ENCODE measurements at places on chromosomes 5 and 9.

GRCh38 chr9:4362281-4362680, 62.4 kb upstream of the GLIS3 start:
- DNase-seq: no peak

DNA sequence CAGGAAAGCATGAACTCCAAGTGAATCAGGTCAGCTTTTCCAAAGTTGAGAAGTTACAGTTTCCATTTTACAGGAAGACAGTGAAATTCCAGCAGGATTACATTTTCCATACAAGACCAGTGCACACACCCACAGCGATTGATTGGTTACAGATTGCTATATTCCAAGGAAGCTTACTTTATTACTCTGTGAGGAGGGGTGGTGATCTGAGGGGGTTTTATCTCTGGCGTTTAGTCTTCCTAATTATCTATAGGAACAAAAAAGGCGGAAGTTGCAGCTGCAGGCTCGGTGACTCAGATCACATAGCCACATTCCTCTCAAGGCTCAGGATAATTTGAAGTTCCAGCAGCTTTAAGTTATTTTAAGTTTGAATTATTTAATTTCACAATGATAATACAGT, 450.4 kb upstream of the NMUR2 start:
- DNase-seq: no peak

DNA sequence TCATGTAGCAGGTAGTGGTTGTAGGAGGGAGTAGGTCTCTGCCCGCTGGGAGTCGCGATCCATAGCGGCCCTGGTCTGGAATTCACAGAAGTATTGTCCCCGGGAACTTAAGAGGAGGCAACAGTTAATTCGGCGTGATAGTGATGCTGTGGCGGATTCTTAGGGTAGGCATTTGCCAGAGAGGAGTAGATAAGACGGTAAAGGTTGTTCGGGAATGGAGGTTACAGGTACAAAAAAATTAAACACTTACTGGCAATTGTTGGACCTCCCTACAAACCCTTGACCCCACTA, 679 bp downstream of the SMC5 start:
- DNase-seq: no peak

DNA sequence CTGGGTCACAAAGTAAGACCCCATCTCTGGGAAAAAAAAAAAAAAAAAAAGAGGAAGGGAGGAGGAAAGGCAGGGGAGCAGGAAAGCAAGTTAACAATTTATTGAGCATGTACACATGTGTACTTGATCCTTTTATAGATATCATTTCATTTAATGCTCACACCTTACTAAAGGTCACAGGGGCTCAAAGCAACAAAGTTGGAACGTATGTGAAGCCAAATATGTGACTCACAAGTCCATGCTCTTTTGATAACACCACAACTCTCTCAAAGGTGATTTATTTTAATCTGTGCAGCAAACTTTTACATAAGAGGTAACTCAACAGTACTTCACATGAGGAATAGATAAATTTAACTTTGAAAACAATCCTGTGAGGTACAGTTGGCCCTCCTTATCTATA, 34.4 kb upstream of the DTWD2 start:
- no peak for DNase-seq

DNA sequence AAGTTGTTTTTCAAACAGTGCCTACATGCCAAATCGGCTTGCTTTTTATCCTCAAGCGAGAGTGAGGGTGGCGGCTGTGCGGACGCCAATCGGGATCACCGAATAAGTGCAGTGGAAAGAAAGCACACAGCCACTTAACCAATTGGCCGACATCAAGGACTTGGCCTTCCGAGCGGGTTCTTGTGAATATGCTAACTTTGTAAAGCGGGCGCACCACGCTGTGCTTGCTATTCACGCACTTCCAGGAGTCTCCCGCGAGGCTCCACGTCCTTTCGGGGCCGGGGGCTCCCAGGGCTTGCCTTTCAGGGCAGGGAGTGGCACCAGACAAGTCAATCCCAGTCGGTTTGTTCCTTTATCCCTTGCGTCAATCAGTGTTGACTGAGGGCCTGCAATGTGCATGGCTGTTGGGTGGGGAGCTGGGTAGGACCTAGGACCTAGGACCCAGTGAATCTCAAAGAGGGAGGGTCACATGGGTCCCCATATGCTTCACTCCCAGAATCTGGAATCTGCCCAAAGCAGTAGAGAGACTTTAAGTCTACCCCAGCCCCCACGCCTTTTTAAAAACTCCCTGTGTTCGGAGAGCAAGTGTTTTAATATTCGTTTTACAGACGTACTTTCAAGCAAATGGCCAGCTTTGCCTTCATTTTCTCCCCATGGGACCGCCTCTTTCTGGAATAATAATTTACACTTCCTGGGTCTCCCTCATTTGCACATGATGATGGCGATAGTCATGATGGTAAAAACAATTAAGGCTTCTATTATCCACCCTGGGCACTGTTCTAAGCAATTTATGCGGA, 2.0 kb upstream of the GCNT4 start:
- DNase-seq: peak; percentile 50

- peak; percentile 10 for DNase-seq
Observed at GRCh38 chr9:35229066-35229778, 67.4 kb downstream of the UNC13B start.

- no peak for DNase-seq
Observed at GRCh38 chr5:119120893-119121292, 50.0 kb downstream of the DMXL1 start.

GRCh38 chr5:5231576-5231975, 91.4 kb downstream of the ADAMTS16 start:
- no peak for DNase-seq

GRCh38 chr5:150469718-150470469, 20.4 kb upstream of the RPS14 start:
- no peak for DNase-seq

- no peak for DNase-seq
Observed at GRCh38 chr5:151739939-151740335, 18.5 kb downstream of the ATOX1 start.

DNA sequence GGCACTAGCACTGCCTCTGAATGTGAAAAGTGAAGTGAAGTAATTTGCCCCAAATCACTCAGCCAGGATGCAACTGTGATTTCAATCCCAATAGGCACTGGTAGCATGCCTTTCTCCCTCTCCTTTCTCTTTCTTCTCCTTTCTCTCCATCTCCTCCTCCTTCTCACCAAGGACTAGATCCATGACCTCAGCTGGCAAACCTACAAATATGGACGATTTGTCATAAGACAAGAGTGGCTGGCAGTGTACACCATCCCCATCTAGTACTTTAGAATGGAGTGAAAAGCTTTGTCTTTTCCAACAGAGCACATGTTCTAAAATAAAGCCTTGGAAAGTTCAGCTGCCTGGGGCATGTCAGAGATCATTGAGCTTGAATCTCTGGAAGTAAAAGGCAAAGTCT, 574.7 kb upstream of the CLINT1 start:
- DNase-seq: no peak

- no peak for DNase-seq
Observed at GRCh38 chr5:57492632-57493031, 10.0 kb upstream of the ACTBL2 start.

GRCh38 chr9:114450833-114451706, 54.2 kb downstream of the WHRN start:
- DNase-seq: no peak

DNA sequence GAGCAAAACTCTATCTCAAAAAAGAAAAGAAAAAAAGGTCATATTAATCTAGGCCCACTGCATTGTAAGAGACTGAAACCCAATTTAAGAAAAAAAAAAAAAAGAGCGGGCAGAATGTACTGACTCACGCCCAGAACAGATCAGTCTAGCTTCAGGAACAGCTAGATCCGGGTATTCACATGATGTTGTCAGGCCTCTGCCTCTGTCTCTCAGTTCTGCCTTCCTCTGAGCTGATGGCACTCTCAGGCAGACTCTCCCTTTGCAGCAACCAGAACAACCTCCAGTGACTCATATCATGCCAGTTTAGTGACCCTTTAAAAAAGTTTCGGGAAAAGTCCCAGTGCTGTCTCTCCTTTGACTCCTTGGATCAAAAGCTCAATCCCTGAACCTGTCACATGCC, 53.0 kb downstream of the NEURL1B start:
- DNase-seq: no peak

- peak; percentile 93 for DNase-seq
Observed at GRCh38 chr5:138352071-138352721, at the start of gene KDM3B. KDM3B (plus strand) TSS chr5:138352685; CDS start chr5:138352796, 111 bp downstream.

- DNase-seq: no peak
Observed at GRCh38 chr9:78230761-78231160, 5.1 kb upstream of the CEP78 start.

DNA sequence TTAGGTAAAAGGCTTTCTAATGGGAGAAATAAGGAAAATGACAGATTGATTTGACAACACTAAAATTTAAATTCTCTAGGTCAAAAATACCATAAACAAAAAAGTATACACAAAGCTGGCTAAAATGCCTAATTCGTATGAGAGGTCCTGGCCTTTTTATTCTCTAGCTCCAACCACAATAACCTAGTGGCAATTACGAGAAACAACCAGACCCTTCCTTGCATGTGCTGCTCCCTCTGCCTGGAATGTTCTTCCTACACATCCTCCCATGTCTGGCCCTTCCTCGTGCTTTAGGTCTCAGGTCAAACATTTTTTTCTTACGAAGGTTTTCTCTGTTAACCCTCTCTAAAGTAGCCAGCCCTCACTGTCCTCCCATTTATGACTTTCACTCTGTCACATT, 176.4 kb upstream of the PLPPR1 start:
- DNase-seq: no peak

GRCh38 chr5:42949348-42950115, 90.6 kb downstream of the ANXA2R start:
- DNase-seq: no peak

DNA sequence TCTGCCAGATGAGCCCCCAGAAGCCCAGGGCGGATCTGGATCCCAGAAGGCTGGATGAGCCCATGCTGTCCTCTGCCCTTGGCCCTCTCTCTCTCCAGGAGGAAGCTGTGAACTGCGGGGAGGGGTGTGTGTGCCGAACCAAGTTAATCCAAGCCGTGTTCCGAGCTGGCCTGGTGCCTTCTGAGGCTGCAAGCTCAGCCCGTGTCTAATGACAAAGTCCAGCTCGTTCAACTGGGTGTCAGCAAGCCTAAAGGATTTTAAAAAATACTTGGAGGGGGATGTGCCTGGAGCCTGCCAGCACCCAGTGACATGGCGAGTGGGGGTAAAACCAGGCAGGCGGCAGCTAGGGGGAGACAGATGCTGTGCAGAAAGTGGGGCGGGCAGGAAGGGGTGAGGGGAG, 8.0 kb downstream of the STC2 start:
- DNase-seq: no peak

- no peak for DNase-seq
Observed at GRCh38 chr5:137668637-137669036, 67.3 kb downstream of the KLHL3 start.

GRCh38 chr5:147369742-147370374, 135.0 kb downstream of the STK32A start:
- peak; percentile 50 for DNase-seq

DNA sequence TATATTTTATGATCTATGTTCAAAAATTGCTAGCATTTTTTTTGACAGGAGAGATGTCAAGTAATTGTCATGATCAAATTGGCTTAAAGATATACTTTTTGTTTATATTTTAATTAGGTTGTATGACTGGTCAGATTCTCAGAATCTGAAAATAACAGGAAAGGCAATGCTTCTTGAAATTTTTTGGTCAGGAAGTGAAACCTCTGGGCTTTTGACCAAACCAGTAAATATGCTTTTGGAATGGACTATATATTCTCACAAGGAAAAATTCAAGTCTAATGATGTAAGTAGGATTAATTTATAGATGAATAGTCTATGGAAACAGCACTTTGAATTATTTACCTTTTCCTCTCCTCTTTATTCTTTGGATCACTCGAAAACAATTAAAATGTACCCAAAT, 52.3 kb downstream of the SLF1 start:
- no peak for DNase-seq

GRCh38 chr9:79154806-79155205, 417.0 kb upstream of the TLE4 start:
- no peak for DNase-seq

DNA sequence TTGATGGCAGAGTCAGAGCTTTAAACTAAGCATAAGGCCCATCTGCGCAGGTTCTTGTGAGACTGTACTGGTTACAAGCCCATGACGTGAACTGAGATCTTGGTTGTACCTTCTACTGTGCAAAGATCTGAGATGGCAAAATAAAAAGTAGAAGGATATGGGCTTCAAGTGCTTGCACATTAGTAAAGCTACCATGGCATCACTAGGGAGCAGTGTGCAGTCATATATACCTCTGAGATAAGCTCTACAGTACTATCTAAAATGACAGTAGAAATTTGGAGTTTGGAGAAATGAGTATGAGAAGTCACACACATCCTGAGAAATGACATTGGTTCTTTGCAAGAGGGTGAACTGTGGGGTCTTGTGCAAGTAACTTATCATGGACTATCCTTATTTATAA, 408.2 kb upstream of the PRR16 start:
- peak; percentile 37 for DNase-seq

DNA sequence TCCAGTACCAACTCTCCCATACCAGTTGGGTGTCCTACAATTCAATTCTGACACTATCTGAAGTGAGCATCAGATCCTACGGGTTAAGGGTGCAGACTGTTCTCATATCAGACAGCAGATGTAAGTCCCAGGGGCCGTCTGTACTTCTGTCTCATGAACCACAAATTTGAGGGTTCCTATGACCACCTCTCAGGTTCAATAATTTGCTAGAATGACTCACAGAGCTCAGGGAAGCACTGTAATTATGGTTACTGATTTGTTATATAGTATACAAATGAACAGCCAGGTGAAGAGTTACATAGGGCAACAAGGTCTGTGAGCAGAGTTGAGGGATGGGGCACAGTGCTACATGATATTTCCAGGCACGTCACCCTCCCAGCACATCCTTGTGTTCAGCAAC, 499.1 kb downstream of the DMAC1 start:
- peak; percentile 18 for DNase-seq

- DNase-seq: no peak
Observed at GRCh38 chr9:5787759-5788302, 45.1 kb downstream of the ERMP1 start.

DNA sequence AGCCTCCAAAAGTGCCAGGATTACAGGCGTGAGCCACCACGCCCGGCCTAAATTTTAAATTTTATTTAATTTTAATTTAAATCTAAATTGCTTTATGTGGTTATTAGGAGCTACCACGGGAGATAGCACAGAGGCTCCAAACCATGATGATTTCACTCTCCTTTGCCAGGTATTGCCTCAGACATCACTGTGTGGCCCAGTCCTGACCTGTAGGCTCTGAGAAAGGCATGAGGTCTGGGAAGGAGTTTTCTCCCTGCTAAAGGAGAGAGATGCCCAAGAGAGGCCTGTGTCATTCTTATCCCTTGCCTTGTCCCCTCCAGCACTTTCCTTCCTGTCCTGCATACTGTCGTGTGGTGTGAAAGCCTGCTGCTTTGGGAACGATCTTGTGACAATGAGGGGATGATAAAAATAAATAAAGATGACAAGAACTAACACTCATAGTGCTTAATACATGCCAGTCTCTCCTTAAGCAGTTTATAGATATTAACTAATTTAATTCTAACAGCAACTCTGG, 37.0 kb upstream of the BASP1 start:
- no peak for DNase-seq

GRCh38 chr9:98790842-98791607, 5.3 kb downstream of the ANKS6 start:
- DNase-seq: peak; percentile 71

Measured in NCI-H69 (cell line).